ENCODE measurements at places on chromosomes 1 and 21.

DNA sequence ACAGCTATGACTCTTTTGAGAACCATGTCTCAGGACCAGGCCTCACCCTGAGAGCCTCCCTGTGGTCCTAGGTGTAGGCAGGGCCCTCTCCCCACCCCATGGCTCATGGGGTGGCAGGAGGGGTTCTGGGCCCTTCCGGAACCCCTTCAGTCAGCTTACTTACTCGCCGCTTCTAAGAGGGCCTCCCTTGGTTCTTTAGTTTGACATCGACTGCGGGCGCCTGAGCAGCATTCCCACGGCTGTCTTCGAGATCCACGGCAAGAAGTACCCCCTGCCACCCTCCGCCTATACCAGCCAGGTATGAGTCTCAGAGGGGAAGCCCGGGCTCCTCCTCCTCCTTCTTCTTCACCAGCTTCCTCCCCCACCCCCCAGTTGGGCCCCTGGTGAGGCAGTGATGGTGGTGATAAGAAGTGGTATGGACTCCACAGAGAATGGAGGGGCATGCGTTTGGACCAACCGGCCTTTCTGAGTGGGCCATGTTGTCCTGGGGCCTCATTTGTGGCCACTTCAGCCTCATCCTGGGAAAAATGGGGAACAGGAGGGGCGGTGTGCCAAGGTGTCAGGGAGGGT, 28.9 kb downstream of the KCNA10 start:
- no peak for DNase-seq

- DNase-seq = no peak
Observed at GRCh38 chr1:178560871-178561376, 48.0 kb downstream of the TEX35 start.

- DNase-seq = no peak
Observed at GRCh38 chr1:243732637-243733036, 117.4 kb downstream of the AKT3 start.

- no peak for DNase-seq
Observed at GRCh38 chr1:58529284-58529683, 17.2 kb downstream of the OMA1 start.

DNA sequence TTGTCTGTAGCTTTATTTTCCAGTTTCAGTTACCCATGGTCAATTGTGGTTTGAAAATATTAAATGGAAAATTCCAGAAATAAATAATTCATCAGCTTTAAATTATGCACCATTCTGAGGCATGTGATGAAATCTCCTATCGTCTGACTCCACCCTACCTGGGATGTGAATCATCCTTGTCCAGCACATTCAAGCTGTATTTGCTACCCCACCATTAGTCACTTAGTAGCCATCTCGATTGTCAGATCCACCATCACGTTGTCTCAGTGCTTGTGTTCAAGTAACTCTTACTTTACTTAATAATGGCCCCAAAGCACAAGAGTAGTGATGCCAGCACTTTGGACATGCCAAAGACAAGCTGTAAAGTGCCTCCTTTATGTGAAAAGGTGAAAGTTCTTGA, 4.0 kb downstream of the STPG1 start:
- DNase-seq = no peak

DNA sequence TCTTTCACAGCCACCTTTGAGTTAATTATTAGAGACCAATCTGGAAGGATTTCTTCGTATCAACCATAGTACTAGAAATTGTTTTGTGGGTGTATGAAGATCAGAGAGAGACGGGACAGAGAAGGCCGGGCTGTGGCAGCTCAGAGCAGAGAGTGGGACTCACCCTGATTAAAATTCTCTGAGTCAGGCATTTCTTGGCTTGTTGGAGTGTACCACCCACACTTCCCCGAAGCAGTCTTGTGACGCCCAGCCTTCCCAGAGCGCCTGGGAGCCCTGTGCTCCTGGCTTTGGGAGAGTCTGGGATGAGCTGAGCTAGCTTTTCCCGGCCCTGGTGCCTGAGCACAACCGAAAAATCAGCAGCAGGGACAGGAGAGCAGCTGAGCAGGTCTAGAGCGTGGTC, 19.4 kb downstream of the PLEKHM2 start:
- DNase-seq = no peak

- DNase-seq = no peak
Observed at GRCh38 chr1:1099506-1100183, 16.2 kb downstream of the C1orf159 start.

DNA sequence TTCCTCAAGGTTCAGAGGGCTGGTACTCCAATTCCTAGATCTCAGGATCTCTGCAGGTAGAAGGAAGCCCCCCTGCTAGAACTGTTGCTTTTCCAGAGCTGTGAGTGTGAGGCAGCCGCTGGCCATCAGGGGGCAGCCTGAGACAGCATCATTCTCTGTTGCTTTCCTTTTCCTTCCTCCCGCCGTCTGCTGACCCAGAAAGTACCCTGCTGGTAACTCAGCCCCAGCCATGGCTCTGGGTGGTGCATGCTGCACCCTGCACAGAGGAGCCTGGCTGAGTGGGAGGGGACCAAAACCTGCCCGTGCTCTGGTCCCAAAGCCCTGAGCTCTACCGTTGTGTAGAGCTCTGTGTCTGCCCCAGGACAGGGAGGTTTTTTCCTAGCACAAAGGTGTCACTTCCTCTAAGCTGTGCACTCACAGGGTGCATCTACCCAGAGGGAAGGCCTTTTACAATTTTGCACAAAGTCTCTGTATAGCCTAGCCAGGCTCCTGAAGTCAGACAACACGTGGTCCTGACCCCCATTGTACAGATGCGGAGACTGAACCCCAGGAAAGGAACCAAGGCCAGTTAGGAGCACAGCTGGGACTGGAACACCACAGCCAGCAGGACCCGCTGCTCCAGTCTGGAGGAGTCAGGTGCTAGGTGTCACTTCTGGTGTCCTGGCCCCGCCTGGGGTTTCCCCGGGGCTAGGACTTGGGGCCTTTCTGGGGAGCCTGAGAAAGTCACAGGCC, 5.6 kb upstream of the FAM131C start:
- DNase-seq = peak; percentile 28

DNA sequence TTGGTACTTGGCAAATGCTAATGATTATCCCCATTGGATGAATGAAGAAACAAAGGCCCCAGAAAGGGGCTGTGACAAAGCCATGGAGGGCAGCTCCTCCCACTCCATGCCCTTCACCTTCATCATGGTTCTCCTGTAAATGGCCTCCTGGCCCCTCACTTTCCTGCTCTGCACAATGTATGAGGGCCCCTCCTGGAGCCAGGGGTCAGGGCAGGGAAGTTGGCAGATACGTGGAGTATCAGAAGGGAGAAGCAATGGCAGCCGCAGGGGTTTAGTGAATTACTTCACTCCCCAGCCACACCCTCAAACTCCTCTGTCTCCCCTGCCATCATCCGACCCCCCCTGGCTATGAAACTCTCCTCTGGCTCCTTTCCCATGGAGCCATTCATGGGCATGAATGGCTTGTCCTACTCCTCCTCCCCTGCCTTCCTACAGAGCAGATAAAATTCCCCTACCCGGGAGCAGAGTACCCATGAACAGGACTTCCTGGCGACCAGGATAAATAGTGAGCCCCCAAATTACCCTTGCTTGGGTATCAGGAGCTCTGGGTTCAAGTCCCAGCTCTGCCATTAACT, 86.3 kb downstream of the CAMK2N1 start:
- no peak for DNase-seq

- DNase-seq = no peak
Observed at GRCh38 chr1:67636146-67636545, 48.9 kb upstream of the GADD45A start.

DNA sequence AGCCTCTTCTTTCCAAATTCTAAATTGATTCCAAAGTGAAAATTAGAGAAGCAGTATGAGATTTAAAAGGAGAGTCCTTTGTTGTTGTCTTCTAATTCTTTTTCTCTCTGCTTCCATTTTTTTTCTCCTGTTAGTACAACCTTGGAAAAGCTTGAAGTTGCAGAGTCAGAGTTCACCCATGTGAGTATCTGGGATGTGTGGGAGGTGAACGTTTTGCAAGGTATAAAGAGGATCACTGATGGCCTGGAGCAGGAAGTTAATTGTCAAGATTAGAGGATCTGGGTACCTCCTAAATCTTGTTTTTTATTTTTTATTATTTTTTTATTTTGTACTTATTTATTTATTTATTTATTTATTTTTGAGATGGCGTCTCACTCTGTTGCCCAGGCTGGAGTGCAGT, 7.7 kb upstream of the PSMD4 start:
- DNase-seq = no peak

GRCh38 chr1:84726593-84727499, 36.6 kb upstream of the SSX2IP start:
- no peak for DNase-seq

- DNase-seq = no peak
Observed at GRCh38 chr21:45655124-45655523, 11.6 kb downstream of the PCBP3 start.

GRCh38 chr1:106022312-106022902, 1034.1 kb upstream of the PRMT6 start:
- no peak for DNase-seq

GRCh38 chr1:5973771-5974170, 18.5 kb downstream of the NPHP4 start:
- DNase-seq = no peak

DNA sequence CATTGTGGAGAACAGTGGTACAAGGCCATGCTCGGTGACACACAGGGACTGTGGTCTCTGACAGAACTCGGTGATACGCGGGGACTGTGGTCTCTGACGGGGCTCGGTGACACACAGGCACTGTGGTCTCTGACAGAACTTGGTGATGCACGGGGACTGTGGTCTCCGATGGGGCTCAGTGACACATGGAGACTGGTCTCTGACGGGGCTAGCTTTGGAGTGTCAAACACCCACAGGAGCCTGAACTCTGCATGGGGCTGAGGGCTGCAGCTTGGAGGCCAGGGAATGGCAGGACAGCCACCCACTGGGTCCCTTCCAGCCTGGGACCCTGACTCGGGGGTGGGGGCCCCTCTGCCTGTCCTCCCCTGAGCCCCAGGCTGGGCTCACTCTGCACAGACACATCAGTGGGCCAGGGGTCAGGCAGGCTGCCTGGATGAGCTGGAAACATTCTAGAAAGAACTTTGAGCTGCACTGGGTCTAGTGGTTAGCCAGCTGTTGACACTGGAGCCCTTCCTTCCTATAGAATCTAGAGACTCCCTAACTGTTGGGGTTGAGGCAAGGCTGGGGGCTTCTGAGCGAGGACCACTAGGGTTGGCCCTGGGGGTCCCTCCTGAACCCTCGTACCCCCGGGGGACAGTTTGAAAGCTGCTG, 49.8 kb downstream of the DISP3 start:
- no peak for DNase-seq

DNA sequence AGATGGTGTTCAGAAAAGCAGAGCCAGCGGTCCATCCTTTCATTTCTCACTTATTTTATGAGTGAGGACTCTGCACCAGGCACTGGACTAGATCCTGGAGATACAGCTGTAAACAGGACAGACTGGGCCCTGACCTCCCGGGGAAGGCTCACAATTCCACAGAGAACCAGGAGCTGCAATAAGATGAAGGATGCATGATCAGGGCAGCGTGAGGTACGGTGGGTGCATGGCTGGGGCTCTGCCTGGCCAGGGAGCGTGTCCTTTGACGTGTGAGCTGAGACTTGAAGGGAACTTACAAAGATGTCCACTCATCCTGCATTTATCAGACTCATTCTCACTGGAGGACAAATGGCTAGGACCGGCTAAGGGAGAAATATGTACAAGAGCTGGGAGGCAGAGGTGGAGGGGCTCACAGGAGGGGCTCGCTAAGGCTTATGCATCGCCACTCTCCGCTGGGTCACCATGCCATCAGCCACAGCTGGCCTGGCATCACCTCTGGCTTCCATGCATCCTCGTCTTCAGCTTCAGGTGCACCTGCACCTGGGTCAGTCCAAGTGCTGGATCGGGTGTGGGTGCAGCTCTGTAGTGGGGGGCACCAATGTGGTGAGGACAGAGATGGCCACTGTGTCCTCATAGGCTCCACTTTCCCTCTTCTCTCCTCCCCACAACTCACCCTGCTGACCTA, 213.9 kb downstream of the TOMM20 start:
- no peak for DNase-seq

- no peak for DNase-seq
Observed at GRCh38 chr1:47424336-47424982, 8.4 kb downstream of the FOXE3 start.

GRCh38 chr21:20249401-20249800, 748.8 kb upstream of the NCAM2 start:
- no peak for DNase-seq

DNA sequence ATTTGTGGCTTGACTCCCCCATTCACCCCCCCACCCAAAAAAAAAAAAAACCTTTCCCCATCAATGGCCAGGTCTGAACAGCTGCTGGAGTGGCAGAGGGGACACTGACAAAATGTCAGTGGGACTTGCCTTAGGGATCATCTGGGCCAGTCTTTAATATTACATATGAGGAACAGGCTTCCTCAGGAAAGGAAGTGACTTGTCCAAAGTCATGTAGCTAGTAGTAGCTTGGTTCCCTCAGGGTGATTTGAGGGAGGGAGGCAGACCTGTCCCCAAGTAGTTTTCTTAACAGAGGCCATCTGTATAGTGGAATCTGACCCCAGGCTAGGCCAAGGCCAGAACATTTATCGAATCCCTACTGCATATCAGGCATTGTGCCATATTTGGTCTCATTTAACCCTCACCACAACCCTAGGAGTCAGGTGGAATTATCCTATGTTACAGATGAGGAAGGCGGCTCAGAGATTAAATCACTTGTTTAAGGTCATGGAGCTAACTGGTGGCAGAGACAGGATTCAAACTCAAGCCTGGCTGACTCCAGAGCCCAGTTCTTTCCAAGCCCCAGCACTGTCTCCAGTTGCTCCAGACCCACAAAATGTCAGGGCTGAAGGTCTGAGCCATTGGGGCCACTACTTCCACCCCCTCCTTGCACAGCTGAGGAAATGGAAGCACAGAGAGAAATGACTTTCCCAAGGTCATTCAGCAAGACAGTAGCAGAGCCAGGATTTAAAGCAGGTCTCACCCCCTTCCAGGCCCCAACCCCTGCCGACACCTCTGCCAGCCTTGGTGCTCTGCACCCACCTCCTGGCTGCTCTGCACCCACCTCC, 10.4 kb downstream of the ZBTB7B start:
- no peak for DNase-seq

DNA sequence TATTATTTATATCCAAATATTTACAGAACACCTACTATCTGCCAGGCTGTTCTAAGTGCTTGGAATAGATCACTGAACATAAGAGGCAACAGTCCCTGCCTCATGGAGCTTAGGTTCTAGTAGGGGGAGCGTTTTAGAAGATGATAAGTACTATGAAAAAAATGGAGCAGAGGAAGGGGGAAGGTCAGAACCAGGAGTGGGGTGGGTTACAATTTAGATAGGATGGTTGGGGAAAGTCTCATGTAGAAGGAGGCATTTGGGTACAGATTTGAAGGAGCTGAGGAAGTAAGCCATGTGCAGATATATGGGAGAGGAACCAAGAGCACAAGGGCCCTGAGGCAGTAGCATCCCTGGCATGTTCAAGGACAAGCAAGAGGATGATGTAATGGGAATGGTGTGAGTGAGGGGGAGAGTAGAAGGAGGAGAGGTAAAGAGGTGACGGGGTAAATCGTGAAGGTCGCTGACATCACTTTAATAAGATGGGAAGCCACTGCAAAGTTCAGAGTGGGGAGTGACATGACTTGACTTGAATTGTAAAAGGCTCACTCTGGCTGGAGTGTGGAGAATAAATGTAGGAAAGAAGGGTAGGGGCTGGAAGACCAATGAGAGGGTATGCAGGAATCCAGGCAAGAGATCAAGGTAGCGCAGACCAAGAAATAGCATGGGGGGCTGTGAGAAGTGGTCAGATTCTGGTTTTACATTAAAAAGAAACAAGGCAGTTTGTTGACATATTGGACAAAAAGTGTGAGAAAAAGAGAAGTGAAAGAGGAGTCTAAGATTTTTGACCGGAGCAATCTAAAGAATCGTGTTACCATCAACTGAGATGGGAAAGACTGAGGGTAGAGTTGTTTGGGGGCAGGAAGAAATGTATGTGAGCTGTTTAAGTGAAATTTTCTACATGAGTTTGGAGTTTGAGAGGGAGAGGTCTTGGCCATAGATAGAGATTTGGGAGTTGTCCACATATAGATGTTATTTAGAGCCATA, 92.6 kb downstream of the LPAR3 start:
- no peak for DNase-seq

Data from forelimb muscle (tissue), 1 donor.